H9 (cell line): ENCODE measurements at places on chromosomes 7 and 10.

GRCh38 chr10:10613656-10614244 is 403.9 kb upstream of the CELF2 start:
- no peaks in the 10 kb centered on the region for H3K36me3 ChIP-seq
- no peak for DNase-seq
- H3K4me1 ChIP-seq, result no peaks in the 10 kb centered on the region
- H3K4me3 ChIP-seq, result no peak overlapping the region

DNA sequence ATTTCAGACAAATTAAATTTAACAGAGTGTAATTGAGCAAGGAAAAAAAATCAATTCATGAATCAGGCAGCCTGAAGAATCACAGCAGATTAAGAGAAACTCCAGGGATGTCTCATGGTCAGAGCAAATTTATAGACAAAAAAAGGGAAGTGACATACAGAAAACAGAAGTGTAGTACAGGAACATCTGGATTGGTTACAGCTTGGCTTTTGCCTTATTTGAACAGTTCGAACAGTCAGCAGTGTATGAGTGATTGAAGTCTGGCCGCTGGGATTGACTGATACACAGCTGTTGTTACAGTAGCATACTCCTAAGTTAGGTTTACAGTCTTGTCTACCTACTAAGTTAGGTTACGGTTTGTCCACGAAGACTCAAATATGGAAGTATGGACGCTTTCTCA is 255.3 kb downstream of the HPSE2 start:
- DNase-seq, result no peak
- H3K4me1 ChIP-seq, result no peaks in the 10 kb centered on the region
- H3K4me3 ChIP-seq, result no peak overlapping the region
- no peak overlapping the region for H3K27ac ChIP-seq
- H3K27me3 ChIP-seq, result no peaks in the 10 kb centered on the region

DNA sequence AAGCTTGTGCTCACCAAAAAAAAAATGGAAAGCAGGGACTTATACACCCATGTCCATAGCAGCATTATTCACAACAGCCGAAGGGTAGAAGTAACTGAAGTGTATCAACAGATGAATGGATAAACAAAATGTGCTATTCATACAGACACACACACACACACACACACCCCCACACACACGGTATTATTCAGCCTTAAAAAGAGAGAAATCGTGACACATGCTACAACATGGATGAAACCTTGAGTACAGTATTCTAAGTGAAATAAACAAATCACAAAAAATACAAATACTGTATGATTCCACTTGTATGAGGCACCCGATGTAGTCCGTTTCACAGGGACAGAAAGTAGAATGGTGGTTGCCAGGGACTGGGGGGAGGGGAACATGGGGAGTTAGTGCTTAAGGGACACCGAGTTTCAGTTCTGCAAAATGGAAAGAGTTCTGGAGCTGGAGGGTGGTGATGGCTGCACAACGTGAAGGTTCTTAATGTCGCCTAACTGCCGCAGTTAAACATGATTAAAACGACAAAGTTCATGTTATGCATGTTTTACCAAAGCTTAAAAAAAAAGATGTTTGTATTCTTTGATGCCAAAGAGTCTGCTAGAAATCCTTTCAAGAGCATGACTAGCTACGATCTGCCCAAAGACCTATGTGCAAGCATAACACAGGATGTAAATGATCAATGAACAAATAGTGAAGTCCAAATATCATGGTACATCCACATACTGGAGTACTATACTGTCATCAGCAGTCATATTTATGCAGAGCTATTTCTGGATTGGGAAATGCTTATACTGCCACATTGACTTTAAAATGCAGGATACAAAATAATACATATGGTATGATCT is 7.2 kb downstream of the TNS3 start:
- no peak overlapping the region for H3K27ac ChIP-seq
- H3K27me3 ChIP-seq, result no peaks in the 10 kb centered on the region
- DNase-seq, result no peak
- H3K4me3 ChIP-seq, result no peak overlapping the region
- peaks cover 4% of the 10 kb centered on the region; the same call in 1 of the 2 replicates for H3K4me1 ChIP-seq

DNA sequence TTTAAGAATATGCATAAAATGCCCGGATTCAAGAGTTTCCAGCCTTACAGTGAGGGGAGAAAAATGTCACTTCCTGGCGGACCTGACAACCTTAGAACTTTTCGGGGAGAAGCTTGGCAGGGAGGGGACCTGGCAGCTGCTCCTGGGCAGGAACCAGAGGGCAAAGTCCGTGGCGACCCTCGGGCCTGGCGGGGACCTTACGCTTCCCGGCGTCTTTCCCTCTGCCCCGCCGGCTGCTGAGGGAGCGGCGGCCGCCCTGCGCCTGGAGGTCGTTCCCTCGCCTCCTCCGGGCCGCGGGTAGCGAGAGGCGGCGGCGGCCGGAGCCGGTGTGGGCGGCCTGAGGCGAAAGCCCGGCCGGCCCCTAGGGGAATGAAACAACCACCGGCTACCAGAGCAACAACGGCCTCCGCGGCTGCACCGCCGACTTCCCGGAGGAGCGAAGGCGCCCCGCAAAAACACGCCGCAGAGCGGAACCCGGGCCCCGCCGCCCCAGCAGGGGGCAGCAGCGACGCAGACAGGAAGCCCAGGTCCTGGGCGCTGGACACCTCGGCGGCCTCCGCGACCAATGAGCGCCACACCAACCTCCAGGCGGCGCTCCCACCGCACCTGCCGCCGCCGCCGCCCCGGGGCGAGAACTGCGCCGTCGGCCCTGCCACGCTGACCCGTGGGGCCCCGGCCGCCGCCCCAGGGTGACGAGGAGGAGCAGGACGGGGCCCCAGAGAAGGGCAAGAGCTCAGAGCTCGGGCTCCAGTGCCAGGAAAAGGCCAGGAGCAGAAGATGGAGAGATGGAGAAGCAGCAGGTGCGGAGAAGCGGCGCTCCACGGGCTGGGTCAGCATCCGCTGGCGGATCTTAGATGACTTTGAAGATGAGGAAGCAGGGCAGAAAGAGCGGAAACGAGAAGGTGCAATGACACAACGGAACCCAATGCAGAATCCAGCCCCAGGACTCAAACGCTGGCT is 10.5 kb upstream of the ACSM6 start:
- H3K27me3 ChIP-seq, result no peaks in the 10 kb centered on the region
- H3K4me1 ChIP-seq, result no peaks in the 10 kb centered on the region; the same call in 1 of the 2 replicates
- H3K27ac ChIP-seq, result no peak overlapping the region
- H3K36me3 ChIP-seq, result no peaks in the 10 kb centered on the region
- DNase-seq, result peak; percentile 92

- no peak overlapping the region for H3K27ac ChIP-seq
- no peaks in the 10 kb centered on the region; the same call in 1 of the 2 replicates for H3K4me1 ChIP-seq
- no peaks in the 10 kb centered on the region for H3K36me3 ChIP-seq
- no peak overlapping the region for H3K4me3 ChIP-seq
- no peak for DNase-seq
- no peaks in the 10 kb centered on the region for H3K27me3 ChIP-seq
These were observed 107.4 kb downstream of the ZEB1 start for GRCh38 chr10:31426401-31426800.

GRCh38 chr7:84553711-84554110 is 359.1 kb upstream of the SEMA3A start:
- no peaks in the 10 kb centered on the region for H3K27me3 ChIP-seq
- H3K4me3 ChIP-seq, result no peak overlapping the region
- peaks cover 15% of the 10 kb centered on the region for H3K36me3 ChIP-seq
- no peaks in the 10 kb centered on the region for H3K4me1 ChIP-seq

DNA sequence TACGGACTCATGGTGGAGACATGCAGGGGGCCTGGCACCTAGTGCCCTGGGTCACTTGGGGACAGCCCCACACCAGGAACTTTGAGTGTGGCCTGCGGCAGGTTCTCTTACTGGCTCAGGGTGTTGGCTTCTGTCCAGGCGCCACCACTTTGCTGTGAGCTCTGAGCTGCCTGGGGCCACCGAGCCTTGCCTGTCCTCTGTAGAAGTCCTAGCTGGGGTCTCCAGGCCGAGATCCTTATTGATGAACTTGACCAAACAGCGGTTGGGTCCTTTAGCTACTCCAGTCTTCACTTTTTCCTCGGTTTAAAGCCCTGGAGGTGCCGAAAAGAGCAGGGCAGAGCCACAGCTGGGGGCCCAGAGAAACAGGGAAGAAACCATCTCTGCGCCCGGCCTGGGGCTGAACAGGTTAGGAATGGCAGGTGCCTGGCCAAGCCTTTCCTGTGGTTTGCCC is 41.3 kb downstream of the ZNF467 start:
- no peak overlapping the region for H3K4me3 ChIP-seq
- H3K4me1 ChIP-seq, result no peaks in the 10 kb centered on the region
- H3K36me3 ChIP-seq, result peaks cover 23% of the 10 kb centered on the region
- no peak overlapping the region for H3K27ac ChIP-seq
- peak; percentile 14 for DNase-seq

GRCh38 chr7:101173752-101174244 is 6.3 kb downstream of the NAT16 start:
- H3K27ac ChIP-seq, result no peak overlapping the region
- H3K27me3 ChIP-seq, result peaks cover 73% of the 10 kb centered on the region
- peaks cover 7% of the 10 kb centered on the region; the same call in 1 of the 2 replicates for H3K4me1 ChIP-seq

DNA sequence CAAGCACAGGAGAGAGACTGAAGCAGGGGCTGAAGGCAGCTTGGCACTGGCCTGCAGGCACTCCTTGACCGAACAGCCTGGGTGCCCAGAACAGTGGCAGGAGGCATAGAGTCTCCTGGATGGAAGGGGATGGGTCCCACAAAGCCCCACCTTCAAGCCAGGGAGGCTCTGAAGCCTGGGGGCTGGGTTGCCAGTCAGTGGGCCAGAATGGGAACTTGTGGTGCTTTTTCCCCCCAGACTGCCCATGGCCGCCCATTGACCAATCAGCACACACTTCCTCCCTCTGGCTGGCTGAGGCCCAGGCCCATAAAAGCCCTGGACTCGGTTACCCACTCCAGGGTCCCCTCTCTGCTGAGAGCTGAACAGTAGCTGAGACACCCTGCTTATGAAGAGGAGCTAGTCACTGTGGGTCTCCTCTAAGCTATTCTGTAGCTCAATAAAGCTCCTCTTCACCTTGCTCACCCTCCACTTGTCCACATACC is 109.6 kb downstream of the ELAPOR2 start:
- no peak for DNase-seq
- H3K27ac ChIP-seq, result no peak overlapping the region
- peaks cover 10% of the 10 kb centered on the region; the same call in 1 of the 2 replicates for H3K4me1 ChIP-seq
- no peaks in the 10 kb centered on the region for H3K27me3 ChIP-seq
- no peak overlapping the region for H3K4me3 ChIP-seq

DNA sequence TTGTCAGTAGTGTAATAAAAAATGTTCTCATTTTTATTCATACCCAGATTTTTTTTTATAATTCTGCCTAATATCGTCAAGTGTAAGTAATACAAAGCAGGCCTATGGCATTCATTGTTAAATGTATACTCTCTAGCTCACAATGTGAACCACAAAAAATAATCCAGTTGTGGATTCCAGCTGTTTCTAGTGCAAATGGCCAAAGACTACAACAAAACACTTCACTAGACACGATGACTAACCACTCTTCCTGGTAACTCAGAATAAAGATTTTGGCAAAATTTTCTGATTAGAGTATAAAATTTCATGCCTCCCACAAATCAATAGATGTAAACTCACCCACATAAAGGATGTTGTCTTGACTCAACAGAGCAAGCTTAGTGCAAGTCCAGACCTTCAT is 396.6 kb downstream of the DGKB start:
- no peak overlapping the region for H3K4me3 ChIP-seq
- no peak overlapping the region for H3K27ac ChIP-seq

- no peak overlapping the region for H3K27ac ChIP-seq
- H3K27me3 ChIP-seq, result no peaks in the 10 kb centered on the region
- DNase-seq, result no peak
- no peak overlapping the region for H3K4me3 ChIP-seq
These were observed 185.7 kb downstream of the KIAA1217 start for GRCh38 chr10:24394461-24395190.

DNA sequence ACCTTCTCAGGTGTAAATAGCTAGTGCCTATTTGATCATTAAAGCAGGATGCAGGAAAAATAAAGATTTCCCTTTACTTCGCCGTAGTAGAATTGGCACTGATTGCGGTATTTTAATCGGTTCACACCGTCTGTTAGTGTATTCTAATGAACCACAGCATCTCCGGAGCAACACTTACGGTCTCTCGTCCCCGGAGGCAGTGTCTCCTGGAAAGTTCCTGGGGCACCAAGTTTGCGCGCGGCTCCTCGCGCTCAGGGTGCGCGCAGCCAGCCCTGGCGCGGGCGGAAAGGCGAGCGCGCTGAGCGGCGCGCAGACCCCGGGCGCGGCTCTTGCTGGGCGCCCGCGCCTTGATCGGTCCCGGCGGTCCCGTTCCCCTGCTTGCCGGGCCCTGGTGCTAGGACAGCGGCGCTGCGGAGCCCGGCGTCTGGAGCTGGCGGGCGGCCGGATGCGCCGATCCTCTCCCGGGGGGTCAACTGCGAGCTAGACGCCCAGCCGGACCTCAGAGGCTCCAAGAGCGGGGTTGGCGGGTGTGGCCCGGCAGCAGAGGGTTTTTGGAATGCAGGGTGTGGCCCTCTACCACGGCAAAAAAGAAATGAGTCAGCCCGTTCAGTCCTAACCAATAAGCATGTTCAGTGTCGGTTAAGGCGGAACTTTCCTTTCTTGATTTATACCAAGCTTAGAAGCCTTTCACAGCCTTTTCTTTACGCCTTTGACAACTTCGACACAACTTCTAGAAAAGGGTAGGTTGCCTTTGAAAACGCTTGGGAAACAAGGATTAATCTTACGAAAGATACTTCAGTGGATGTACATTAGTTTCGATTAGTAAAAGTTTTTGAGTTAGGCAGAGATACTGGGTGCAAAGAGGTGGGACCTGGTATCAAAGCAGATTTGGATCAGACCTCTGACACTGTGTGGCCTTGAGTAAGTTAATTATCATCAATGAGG is 166.8 kb upstream of the ASAH2 start:
- DNase-seq, result peak; percentile 71
- H3K4me3 ChIP-seq, result peak overlapping the region; percentile 67
- H3K36me3 ChIP-seq, result no peaks in the 10 kb centered on the region
- no peaks in the 10 kb centered on the region; the same call in 1 of the 2 replicates for H3K27me3 ChIP-seq
- H3K27ac ChIP-seq, result no peak overlapping the region

GRCh38 chr7:78985509-78985908 is 468.0 kb downstream of the MAGI2 start:
- no peak overlapping the region for H3K27ac ChIP-seq
- DNase-seq, result no peak
- H3K36me3 ChIP-seq, result no peaks in the 10 kb centered on the region
- H3K4me3 ChIP-seq, result no peak overlapping the region
- no peaks in the 10 kb centered on the region for H3K27me3 ChIP-seq

DNA sequence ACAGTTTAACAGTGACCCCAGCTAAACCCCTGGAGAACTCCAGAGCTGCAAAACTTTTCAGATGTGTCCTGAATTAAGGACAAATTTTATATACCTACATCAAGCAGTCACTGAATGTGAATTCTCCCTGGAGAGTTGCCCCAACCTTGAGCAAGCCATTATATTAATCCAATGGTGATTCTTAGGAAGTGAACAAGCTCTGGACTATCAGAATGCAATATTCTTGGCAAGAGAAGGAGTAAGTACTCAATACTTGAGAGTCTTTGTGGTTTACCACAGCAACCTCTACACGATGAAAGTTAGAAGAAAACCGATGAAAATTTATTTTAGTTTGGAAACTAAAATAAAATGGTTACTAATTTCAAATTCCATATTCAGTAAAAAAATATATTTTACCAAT is 19.3 kb upstream of the ZNF365 start:
- DNase-seq, result no peak
- no peaks in the 10 kb centered on the region for H3K4me1 ChIP-seq
- H3K4me3 ChIP-seq, result no peak overlapping the region
